Activated T-helper 17 cell treated with anti-CD3 and anti-CD28 coated beads, Interleukin-2, amount 50 U/mL, for 72 hours (primary cell): ENCODE measurements at places on chromosomes 5 and 9.

DNA sequence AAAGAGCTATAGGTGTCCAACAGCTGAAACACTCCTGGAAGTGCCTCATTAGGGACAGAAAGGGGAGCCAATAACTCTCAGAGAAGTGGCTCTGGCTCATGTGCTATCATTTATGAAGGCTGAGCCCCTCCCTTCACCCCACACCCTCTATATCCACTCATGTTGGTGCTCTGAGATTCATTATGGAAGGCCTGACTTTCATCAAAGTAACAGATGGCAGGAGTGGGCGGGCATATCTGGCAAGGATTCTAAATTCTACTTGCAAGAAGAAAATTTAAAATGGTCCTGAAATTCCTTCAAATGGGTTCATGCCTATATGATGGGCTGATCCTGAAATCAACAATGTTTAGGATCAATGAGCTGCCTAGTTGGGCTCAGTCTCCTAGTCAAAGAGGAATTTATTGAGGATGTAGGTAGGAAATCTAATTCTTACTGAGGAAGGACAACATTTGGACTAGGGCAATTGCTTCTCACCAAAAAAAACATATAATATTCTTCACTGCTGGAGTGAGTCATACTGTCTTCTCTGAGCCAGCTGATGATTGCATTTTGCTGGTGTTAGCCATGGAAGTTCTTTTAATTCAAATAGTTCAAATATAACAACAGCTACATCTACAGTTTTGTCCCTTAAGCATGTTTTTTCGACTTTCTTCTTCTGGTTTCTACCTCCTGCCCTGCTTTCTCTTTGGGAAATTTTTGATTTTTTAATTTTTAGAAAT lies 23.5 kb downstream of the NMRK1 start:
- ATAC-seq: no peak

- no peak for ATAC-seq
These were observed 59.7 kb downstream of the RCL1 start for GRCh38 chr9:4852419-4852818.

DNA sequence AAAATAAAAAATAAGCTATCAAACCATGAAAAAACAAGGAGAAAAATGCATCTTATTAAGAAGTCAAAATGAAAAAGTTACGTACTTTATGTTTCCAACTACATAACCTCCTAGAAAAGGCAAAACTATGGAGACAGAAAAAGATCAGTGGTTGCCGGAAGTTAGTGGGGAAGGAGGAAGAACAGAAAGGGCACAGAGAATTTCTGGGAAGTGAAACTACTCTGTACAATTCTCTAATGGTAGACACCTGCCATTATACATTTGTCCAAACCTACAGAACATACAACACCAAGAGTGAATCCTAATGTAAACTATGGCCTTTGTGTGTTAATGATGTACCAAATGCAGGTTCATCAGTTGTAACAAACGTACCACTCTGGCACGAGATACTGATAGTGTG lies 25.3 kb downstream of the SMU1 start:
- ATAC-seq: no peak

- no peak for ATAC-seq
These were observed 1413.1 kb upstream of the CDH6 start for GRCh38 chr5:29780401-29780800.

- no peak for ATAC-seq
These were observed 463.3 kb upstream of the DMAC1 start for GRCh38 chr9:8262625-8263622.

DNA sequence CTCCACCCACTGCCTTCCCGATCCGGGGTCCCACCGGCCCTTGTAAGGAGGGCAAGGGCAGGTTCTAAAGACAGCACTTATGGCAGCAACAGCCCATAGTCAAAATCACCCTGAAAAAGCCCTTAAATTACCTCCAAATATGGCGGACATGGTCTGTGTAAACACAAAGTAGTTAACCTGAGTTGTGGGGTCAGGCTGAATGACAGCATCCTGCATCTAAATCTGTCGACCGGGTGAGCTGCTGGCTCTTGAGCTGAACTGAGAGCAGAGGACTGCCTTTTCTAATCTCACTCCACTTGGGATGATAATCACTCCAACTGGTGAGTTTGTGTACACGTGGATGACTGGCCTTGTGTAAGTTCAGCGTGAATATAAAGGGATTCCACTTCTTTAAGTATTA lies 249.6 kb downstream of the DENND1A start:
- ATAC-seq: no peak

GRCh38 chr5:6744841-6745705 lies 31.8 kb downstream of the TENT4A start:
- ATAC-seq: no peak

DNA sequence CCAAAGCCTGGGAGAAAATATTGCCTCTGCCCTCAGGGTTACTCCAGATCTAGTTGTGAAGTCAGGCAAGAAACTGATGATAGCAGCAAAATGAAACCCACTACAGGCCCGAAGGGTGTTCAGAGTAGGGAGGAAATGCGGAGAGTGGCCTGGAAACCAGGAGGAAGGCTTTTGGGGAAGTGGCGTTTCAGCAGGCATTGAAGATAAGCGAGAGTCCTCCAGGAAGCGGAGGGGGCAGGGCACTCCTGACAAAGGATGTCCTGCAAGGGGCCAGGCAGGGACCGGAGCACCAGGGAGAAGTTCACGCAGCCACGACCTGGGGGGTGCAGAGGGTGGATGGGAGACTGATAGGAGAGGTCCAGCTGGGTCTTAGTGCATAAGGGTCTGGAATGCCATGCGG lies 7.8 kb upstream of the FOXI1 start:
- ATAC-seq: no peak

DNA sequence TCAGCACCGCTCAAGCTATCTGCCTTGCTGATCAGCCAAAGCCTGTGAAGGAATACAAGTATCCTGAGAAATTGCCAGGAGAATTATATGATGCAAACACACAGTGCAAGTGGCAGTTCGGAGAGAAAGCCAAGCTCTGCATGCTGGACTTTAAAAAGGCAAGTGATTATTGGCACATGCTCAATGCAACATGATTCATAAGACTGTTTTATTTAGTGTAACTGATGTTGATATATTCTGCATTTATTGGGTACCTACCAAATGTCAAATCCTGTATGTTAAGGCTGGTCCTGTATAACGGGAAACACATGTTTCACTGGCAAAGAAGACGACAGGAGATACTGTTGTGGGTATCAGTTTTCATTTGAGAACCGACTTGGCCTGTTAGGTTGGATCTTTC lies 69.0 kb downstream of the ADAMTS16 start:
- ATAC-seq: no peak

- ATAC-seq: no peak
These were observed 341.4 kb upstream of the PRR16 start for GRCh38 chr5:120122703-120123102.

- ATAC-seq: peak; percentile 49
These were observed 21.0 kb downstream of the PDCD1LG2 start for GRCh38 chr9:5531101-5531882.

DNA sequence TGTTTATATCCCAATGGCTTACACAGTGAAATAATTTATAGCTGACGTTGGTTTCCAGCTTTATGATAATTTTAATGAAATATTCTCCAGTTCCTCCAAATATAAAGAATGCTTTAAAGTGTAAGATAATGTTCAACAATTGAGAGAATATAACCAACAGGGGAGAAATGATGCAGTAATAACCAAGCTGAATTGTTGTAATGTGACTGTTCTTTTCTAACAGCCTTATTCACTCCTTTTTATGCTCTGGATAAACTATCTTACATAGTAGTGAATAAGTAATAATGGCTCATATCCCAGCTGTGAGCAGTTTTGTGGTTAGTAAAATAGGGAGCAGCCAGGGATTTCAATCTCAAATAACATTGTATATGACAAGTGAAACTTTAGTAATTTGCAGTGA lies 2348.7 kb upstream of the ACO1 start:
- ATAC-seq: no peak

DNA sequence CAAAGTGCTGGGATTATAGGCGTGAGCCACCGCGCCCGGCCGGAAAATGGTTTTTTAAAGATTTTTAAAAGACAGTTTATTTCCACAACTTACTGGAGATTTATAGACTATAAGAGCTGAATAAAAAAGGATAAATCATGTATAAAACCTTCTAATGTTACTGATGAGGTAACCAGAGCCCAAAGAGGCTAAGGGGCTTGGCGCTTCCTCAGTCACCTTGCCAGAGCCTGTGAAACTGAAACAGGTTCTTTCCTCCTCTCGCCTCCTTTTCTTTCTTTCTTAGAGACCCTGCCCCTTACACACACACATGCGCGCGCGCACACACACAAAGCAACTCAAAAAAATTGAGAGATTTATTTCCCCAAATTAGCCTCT lies 69.8 kb downstream of the HSD17B3 start:
- ATAC-seq: no peak

DNA sequence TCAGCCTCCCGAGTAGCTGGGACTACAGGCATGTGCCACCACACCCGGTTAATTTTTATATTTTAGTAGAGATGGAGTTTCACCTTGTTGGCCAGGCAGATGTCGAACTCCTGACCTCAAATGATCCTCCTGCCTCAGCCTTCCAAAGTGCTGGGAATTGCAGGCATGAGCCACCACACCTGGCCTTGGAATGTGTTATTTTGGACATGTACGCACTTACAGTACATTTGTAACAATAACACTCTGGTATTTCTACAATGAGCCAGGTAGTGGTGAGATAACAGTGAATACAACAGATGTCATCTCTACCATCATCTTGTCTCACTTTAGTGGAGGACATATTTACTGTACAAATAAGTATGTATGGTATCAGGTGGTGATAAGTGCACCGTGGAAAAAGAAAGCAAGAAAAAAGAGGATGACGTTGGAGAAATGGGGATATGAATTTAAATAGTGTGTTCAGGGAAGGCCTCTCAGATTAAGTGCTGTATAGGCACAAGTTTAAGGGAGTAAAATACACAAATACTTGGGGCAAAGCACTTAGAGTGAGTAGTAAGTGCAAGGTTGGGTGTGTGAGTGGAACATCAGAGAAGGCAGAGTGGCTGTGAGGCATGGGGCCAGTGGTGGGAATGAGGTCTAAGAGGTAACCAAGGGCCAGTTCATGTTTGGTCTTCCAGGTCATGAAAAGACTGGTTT lies 100.1 kb downstream of the CDC42SE2 start:
- ATAC-seq: peak; percentile 30

DNA sequence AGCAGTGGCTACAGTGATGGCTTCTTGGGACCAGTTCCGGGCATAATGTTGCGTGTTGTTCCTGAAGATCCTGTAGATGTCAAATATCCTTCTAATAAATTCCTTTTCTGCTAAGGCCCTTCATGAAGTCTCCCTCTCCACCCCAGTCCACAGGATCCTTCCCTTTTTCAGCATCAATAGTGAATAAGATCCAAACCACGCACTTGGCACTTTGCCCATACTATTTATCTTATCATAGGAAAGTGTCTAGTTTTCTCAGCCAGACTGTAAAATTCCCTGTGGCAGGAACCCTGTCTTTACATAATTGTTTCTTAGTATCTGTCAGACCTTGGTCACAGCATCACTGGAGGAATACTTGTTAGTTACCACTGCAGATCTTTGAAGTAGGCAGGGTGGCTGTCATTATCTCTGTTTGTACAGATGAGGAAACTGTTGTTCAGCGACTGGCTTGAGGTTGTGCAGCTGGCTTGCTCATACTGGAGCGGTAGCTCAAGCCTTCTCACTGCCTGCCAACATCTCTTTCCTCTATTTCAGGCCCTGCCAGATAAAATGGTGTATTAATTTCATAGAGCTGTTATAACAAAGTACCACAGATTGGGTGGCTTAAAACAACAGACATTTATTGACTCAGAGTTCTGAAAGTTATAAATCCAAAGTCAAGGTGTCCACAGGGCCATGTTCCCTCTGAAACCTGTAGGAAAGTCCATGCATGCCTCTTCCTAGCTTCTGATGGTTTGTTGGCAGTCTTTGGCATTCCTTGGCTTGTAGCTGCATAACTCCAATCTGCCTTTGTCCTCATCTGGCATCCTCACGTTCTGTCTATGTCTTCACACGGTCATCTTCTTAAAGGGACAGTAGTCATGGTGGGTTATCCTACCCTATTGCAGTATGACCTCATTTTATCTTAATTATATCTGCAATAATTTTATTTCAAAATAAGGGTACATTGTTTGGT lies 33.5 kb upstream of the APC start:
- no peak for ATAC-seq

- no peak for ATAC-seq
These were observed 102.6 kb downstream of the SH3TC2 start for GRCh38 chr5:148960070-148960769.

- no peak for ATAC-seq
These were observed 111.5 kb downstream of the IZUMO3 start for GRCh38 chr9:24434183-24434582.

- no peak for ATAC-seq
These were observed 114.1 kb downstream of the PIK3R1 start for GRCh38 chr5:68329554-68330255.

DNA sequence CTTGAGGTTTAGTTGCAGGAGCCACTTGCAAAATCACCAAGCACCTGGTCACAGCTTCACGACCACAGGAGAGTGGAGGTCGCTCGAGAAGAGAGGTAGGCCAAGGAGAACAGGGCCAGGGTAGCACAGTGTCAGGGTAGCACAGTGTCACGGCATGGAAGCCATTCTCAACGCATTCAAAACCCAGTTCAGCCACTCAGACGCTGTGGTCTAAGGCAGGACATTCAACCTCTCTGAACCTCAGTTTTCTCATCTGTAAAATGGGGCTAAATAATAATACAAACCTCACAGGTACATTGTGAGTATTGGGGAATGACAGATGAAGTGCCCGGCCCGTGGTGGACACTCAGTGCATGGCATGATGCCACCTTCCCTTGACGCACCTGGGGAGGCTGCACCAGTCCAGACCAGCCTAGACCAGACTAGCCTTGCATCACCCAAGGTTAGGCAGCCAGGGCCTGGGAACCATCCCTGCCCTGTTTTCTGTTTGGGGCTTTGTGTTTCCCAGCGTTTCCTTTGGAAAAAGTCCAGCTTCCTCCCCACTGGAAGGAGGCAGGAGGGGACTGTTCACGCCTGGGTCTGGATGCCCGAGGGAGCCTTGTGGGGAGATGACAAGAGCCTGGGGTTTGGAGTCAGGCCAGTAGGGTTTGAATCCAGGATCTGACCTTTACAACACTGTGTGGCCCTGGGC lies 7.8 kb upstream of the LMX1B start:
- ATAC-seq: no peak

GRCh38 chr5:142012186-142012785 lies 541 bp downstream of the GNPDA1 start:
- no peak for ATAC-seq

- no peak for ATAC-seq
These were observed 452.1 kb upstream of the PTPRD start for GRCh38 chr9:11064909-11065308.

DNA sequence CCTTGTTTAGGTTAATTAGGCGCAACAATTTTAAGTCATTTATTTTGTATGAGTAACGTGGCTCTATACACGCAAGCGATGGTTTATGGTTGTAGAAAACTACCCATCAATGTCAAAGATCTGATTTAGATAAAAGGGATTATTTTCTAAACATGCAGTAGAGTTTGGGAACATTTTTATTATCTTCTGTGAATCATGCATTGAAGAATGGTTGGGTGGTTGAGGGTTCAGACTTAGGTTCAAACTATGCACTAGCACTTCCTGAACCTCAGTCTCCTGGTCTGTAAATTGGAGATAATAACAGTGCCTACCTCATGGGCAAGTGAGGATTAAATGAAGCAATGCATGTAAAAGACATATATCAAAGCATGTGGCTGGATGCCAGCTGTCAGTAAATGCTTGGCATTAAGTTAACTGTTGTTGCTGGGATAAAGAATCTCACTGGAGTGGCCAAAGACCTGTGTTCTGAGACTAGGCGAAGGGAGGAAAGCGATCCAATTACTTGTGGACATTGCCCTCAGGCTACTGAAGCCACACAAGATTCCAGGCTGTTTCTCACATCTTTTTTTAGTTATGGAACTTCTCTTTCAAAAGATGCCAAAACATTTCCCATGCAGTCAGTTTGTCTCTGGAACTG lies 1.1 kb upstream of the OTULINL start:
- ATAC-seq: no peak
